ENCODE measurements at places on chromosomes 13 and 19. TPM values are rescaled to one million over a fixed set of nuclear protein-coding genes. Genes with fewer than 3 reads are reported as not detected.
A peak's percentile ranks its signal among the peaks of the same experiment; 100 is the strongest.

DNA sequence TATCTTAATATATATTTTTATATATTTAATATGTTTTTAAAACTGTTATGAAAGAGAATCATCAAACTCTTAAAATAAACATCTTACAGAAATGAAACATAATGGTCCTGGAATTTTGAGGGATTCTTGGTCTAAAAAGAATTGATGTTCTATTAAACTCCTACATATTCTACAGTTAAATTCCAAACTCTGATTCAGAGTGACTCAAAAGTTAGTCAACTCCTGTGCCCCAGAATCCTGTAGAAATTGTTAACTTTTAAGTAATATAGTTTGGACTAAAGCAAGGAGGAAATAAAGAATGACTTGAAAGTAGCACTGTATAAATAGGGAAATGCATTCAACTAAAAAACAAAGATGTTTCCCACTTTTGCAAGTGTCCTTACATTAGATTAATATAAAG lies 47.7 kb downstream of the FNDC3A start:
- H3K27ac ChIP-seq: no peak overlapping the region
- H3K4me1 ChIP-seq: no peaks in the 10 kb centered on the region
- no peak overlapping the region for H3K4me3 ChIP-seq
- H3K27me3 ChIP-seq: no peaks in the 10 kb centered on the region
- no peak for DNase-seq

DNA sequence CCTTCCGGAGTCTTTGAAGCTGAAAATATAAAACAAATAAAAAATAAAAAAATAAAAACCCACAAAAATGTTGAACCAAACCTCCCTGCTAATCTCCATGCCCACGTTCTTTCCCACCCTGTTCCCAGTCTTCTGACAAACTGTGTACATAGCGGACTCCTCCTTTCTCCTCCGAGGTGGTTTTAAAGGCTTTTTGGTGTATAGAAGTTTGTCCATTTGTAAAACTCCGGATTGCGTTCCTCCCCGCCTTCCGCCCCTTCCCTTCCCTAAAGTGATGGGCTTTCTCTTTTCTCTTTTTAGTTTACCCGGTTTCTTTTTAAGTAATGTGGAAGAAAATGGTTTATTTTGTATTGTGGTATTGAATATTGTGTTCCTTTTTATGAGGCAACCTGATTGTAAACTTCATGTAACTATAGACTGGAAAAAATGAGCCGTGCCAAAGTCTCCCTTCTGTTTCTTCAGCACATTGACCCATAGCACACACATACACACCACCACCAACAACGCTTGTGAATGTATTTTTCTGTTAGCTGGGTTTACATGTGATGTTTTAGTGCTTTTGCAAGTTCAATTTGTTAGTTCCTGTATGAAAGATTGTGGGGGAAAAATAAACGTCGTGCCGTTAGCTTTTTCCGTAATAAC lies 4.4 kb downstream of the ZIC2 start:
- H3K27me3 ChIP-seq: peaks cover 28% of the 10 kb centered on the region
- no peak overlapping the region for H3K4me3 ChIP-seq
- no peak overlapping the region for H3K27ac ChIP-seq
- no peaks in the 10 kb centered on the region for H3K4me1 ChIP-seq

GRCh38 chr19:47258895-47259555 lies 2.7 kb downstream of the CCDC9 start:
- no peak for DNase-seq
- H3K27ac ChIP-seq: no peak overlapping the region
- no peak overlapping the region for H3K4me3 ChIP-seq
- H3K36me3 ChIP-seq: peaks cover 37% of the 10 kb centered on the region

The ZNF677 gene
- 6.7 TPM for polyA plus RNA-seq

The ARHGEF7 gene
- polyA plus RNA-seq: 21.1 TPM

GRCh38 chr19:8517551-8518442 lies 3.8 kb upstream of the ZNF414 start:
- peaks cover 4% of the 10 kb centered on the region for H3K4me1 ChIP-seq
- DNase-seq: no peak
- H3K36me3 ChIP-seq: no peaks in the 10 kb centered on the region

The CASP14 gene
- polyA plus RNA-seq: not detected

The PNMA8A gene
- 2.3 TPM for polyA plus RNA-seq

GRCh38 chr13:50353651-50354415 lies 338.6 kb downstream of the KCNRG start:
- peak; percentile 69 for DNase-seq
- H3K27ac ChIP-seq: no peak overlapping the region
- H3K4me3 ChIP-seq: no peak overlapping the region
- peaks cover 26% of the 10 kb centered on the region for H3K4me1 ChIP-seq
- H3K27me3 ChIP-seq: no peaks in the 10 kb centered on the region

DNA sequence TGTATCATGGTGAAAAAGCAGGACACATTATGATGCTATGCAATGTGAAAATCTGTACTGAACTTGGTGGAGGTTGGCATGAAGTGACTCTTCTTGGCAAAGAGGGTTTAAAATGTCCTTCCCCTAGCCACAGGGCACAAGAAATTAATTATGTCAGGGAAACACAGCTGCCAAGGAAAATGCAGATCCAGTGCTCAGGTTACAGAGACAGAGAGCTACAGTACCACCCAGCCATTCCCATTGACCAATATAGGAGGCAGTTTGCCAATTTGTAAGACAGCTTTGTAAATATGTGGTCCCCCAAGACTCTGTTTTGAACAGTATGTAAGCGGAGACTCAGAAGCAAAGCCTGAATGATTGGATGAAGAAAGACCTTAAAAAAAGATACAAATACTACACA lies 69.4 kb upstream of the KLF12 start:
- no peak for DNase-seq
- no peak overlapping the region for H3K27ac ChIP-seq
- no peaks in the 10 kb centered on the region for H3K36me3 ChIP-seq
- no peaks in the 10 kb centered on the region for H3K27me3 ChIP-seq
- H3K4me3 ChIP-seq: no peak overlapping the region

The CILP2 gene
- 0.06 TPM for polyA plus RNA-seq

The CYP2F1 gene
- 10.0 TPM for polyA plus RNA-seq

The ZFR2 gene
- 0.16 TPM for polyA plus RNA-seq

The TUBB4A gene
- 0.05 TPM for polyA plus RNA-seq

- no peaks in the 10 kb centered on the region for H3K27me3 ChIP-seq
- no peaks in the 10 kb centered on the region for H3K4me1 ChIP-seq
- peak; percentile 75 for DNase-seq
- H3K4me3 ChIP-seq: no peak overlapping the region
- no peak overlapping the region for H3K27ac ChIP-seq
Observed at GRCh38 chr19:45677351-45678230, 9.6 kb downstream of the GIPR start.

The UPF3A gene
- polyA plus RNA-seq: 57.1 TPM

The SYT3 gene
- polyA plus RNA-seq: 0.23 TPM

The ATXN8OS gene
- not detected for polyA plus RNA-seq

The UBE2L5 gene
- polyA plus RNA-seq: not detected

The OVOL3 gene
- not detected for polyA plus RNA-seq

DNA sequence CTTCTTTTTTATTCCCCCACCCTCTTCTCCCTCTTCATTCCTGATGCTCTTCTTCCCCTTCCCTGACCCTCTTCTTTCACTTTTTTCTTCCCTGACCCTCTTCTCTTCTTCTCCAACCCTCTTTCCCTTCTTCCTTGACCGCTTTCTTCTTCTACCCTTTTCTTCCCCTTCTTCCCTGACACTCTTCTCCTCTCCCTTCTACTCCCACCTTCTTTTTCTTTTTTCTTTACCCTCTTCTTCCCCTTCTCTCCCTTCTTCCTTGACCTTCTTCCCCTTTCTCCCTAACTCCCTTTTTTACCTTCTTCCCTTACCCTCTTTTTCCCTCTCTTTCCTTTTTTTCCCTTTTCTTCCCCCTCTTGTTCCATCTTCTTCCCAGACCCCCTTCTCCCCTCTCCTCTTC lies 931.3 kb downstream of the UQCRFS1 start:
- H3K4me1 ChIP-seq: no peaks in the 10 kb centered on the region
- no peaks in the 10 kb centered on the region for H3K27me3 ChIP-seq
- no peaks in the 10 kb centered on the region for H3K36me3 ChIP-seq
- H3K4me3 ChIP-seq: no peak overlapping the region
- no peak overlapping the region for H3K27ac ChIP-seq

GRCh38 chr13:94974015-94974951 lies 261.9 kb upstream of the SOX21 start:
- H3K36me3 ChIP-seq: no peaks in the 10 kb centered on the region
- no peaks in the 10 kb centered on the region for H3K4me1 ChIP-seq
- no peak overlapping the region for H3K27ac ChIP-seq
- DNase-seq: peak; percentile 1
- H3K4me3 ChIP-seq: no peak overlapping the region

GRCh38 chr13:28268800-28269223 lies 130.5 kb downstream of the PAN3 start:
- DNase-seq: peak; percentile 4
- H3K27me3 ChIP-seq: no peaks in the 10 kb centered on the region
- H3K4me1 ChIP-seq: no peaks in the 10 kb centered on the region
- H3K36me3 ChIP-seq: peaks cover 10% of the 10 kb centered on the region

- H3K27ac ChIP-seq: no peak overlapping the region
- H3K27me3 ChIP-seq: peaks cover 3% of the 10 kb centered on the region
- no peaks in the 10 kb centered on the region for H3K36me3 ChIP-seq
Observed at GRCh38 chr13:52975161-52975560, 53.5 kb upstream of the OLFM4 start.

The METTL21C gene
- polyA plus RNA-seq: not detected

- H3K27me3 ChIP-seq: peaks cover 12% of the 10 kb centered on the region
- no peaks in the 10 kb centered on the region for H3K4me1 ChIP-seq
- no peak overlapping the region for H3K27ac ChIP-seq
- no peak for DNase-seq
- no peaks in the 10 kb centered on the region for H3K36me3 ChIP-seq
- no peak overlapping the region for H3K4me3 ChIP-seq
Observed at GRCh38 chr19:31330237-31330636, 19.0 kb downstream of the TSHZ3 start.

DNA sequence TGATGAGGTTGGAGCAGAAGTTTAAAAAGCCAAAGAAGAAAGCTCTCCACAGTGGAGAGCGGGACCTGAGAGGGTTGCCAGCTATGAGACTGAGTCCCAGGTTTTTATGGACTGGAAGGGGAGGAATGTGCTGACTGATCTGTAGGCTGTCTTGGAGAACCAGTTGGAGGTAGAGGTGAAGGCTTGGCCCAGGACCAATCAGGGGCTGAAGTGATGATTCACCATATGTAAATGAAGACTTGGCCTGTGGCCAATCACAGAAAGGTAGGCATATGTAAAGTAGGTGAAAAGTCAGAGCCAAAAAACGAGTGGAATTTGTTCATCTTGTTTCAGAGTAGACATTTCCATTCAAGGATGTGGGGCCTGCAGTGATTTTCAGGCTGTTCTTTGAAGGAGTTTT lies 17.5 kb upstream of the KBTBD6 start:
- H3K27me3 ChIP-seq: no peaks in the 10 kb centered on the region
- no peaks in the 10 kb centered on the region for H3K4me1 ChIP-seq
- H3K4me3 ChIP-seq: no peak overlapping the region
- H3K27ac ChIP-seq: no peak overlapping the region
- DNase-seq: no peak

- no peak overlapping the region for H3K27ac ChIP-seq
- no peaks in the 10 kb centered on the region for H3K4me1 ChIP-seq
- H3K4me3 ChIP-seq: no peak overlapping the region
- peaks cover 2% of the 10 kb centered on the region for H3K36me3 ChIP-seq
- peaks cover 3% of the 10 kb centered on the region for H3K27me3 ChIP-seq
- no peak for DNase-seq
Observed at GRCh38 chr19:47417107-47417745, 2.1 kb downstream of the MEIS3 start.

The PABPC3 gene
- 0.02 TPM for polyA plus RNA-seq

DNA sequence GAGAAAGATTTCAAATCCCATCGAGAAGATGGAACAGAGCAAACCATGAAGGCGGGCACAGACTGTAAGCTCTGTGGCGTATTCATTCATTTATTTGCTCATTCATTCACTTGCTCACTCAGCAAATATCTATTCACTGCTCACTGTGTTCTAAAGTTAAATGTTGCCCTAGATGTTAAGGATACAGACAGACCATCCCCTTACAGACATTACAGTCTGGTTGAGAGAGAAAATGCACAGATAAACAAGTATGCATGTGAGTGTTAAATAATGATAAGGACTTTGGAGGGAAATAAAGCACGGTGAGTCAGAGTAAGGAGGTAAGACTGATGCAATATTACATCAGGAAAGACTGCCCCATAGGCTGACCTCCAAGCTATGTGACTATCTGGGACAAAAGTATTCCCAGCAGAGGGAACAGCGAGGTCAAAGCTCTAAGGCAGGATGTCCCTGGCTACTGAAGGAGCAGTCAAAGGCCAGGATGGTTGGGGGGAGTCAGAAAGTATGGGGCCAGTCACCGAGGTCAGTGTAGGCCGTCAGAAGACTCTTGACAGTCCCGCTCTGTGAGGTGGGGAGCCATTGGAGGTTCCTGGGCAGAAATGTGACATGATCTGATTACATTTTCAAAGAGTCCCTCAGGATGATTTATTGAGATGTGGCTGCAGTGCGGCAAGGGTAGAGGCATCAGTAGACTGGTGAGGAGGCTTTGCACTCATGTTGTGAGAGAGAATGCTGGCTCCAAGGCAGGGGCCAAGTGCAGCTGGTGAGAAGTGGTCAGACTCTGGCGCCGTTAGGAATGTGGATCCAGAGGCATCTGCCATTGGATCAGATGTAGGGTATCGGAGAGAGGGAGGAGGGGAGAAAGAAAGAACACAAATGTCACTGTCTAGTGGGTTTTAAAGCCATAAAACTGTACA lies 37.9 kb downstream of the MBNL2 start:
- DNase-seq: no peak
- peaks cover 70% of the 10 kb centered on the region for H3K4me1 ChIP-seq
- peaks cover 7% of the 10 kb centered on the region for H3K36me3 ChIP-seq
- H3K27ac ChIP-seq: peak overlapping the region; percentile 45
- no peaks in the 10 kb centered on the region for H3K27me3 ChIP-seq

The ATP4B gene
- polyA plus RNA-seq: not detected

GRCh38 chr13:101272886-101273285 lies 143.4 kb downstream of the NALCN start:
- no peaks in the 10 kb centered on the region for H3K36me3 ChIP-seq
- H3K27ac ChIP-seq: no peak overlapping the region
- H3K4me1 ChIP-seq: no peaks in the 10 kb centered on the region
- no peak overlapping the region for H3K4me3 ChIP-seq

Measured in lung (tissue), 17 donors.